SHP77 treated with DMSO at 0.1 percent for 48 hours (cell line): ENCODE measurements at places on chromosomes 4 and X.

DNA sequence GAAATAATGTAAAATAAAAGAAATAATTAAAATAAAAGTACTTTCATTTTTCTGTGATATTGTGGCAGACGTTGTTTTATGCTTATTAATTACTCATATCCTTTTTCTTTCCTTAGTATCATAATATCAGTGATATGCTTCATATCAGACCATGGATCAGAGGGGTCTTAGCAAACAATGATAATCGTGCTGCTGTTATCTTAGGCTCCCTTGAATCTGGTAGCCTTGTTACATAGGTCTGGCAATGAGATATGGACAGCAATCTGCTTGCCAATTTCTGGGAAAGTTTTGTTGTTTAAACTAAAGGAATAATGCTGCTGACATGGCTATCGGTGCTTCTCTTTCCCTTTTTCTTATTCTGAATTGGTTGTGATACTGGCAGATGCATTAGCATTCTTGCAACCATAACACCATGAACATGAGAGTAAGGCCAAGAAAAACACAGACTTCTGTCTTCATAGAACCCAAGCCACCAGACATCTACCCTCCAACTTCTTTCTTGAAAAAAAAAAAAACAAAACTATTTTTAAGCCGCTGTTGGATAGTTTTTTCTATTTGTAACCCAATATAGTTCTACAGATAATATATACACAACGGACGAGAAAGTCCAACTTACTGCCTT, 16.4 kb downstream of the EPHA5 start:
- DNase-seq: no peak

GRCh38 chr4:125303821-125304220, 10.9 kb upstream of the FAT4 start:
- DNase-seq: no peak

DNA sequence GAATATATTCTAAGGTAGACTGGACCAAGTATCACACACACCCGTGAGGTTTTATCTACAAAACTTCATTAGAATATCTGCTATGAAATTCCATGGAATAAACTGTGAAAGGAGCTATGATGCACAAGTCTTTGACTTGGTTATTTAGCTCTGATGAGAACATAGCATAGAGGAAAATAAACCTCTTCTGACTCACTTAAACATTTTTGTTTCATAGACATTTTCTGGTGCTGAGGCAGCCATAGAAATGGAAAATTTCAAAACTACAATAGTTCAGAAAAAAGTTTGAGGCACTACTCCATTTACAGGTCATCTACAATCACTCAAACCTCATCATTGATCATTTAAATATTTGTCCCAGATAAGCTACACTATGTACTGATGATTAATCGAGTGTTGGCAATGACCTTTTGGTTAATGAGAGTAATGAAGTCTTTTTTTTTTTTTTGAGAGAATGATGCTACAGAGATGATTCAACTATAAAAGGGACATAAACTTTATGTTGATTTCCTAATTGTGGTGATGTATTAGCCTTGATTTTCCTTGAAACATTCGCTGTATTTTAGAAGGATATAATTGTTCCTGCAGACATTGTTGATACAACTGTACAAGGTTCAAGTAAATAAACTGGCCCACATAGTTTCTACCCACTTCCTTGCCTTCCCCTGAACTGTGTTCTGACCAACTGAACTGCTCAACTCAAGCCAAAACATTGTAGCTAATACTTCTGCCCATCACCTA, 77.5 kb downstream of the AREG start:
- no peak for DNase-seq

DNA sequence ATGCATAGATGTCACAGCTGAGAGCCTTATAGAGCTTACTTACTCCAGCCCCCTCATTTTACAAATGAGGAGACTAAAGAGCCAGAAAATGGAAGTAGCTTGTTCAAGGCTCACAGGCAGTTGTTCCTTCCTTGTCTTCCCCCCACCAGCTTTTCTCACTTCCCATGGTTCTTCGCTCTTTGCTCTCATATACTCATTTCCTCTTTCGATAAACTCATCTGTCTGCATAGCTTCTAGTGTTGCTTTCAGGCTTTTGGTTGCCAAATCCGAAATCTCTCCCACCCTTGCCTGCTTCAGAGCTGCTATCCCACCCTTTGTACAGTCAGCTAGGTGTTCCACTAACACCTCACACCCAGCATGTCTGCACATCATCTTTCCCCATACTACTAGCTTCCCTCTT, 25.0 kb upstream of the GJB1 start:
- DNase-seq: no peak

DNA sequence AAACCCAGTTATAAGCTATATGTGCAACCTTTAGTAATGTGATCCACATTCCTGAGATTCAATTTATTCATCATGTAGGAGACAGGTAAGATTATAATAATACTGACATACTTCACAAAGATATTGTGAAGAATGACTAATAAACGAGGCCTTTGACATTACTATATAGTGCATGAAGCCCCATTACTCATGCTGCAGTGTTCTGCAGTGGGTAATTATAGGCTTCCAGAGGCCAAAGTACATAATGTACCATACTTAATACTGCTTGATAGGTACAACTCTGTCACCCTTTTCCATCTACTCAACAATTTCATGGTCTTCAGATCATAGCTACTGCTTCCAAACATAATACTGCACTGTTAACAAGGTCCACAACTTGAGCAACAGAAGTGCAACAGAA, 68.9 kb downstream of the COL25A1 start:
- DNase-seq: no peak

- no peak for DNase-seq
Measured at GRCh38 chr4:13794819-13795565, 167.5 kb upstream of the BOD1L1 start.

- no peak for DNase-seq
Measured at GRCh38 chr4:23113104-23113503, 420.4 kb downstream of the GBA3 start.
